B cell (primary cell): ENCODE measurements at places on chromosomes 2 and 18. TPM values are rescaled to one million over a fixed set of nuclear protein-coding genes. Genes with fewer than 3 reads are reported as not detected.

GRCh38 chr2:43538034-43538670 lies 57.7 kb downstream of the THADA start:
- no peak for DNase-seq

GRCh38 chr18:36559149-36559857 lies 261.8 kb downstream of the FHOD3 start:
- no peak for DNase-seq

DNA sequence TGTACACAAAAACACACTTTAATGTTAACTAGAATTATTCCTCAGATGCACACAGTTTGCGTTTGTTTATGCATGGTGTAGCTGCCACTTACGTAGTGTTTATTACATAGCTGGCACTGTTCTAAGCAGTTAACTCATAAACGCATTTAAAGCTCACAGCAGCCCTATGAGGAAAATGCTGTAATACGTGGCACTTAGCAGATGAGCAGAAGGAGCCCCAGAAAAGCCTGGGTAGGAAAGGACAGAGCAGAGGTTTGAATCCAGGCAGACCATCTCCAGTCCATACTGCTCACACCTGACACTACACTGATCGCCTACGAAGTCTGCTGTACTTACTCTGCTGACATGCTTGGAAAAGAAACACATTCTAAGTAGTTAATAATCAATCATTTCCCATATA lies 66.6 kb downstream of the BCL2 start:
- no peak for DNase-seq

- no peak for DNase-seq
These were observed 84.5 kb downstream of the ZCCHC2 start for GRCh38 chr18:62607302-62607701.

DNA sequence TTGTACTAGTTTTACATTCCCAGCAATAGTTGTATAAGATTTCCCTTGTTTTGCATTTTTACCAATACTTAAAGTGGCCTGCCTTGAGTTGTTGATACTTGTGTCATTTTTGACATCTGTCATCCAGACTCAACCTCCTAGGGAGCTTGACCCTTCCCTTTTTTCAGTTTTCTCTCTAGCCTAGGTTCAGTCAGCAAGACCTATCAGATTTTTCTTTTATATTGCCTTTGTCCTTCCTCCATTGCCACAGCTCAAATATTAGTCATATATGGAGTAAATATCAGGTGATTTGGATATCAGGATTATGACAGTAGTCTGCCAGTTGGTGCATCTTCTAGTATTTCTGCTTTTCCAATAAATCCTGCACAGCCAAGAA lies 13.4 kb downstream of the CENPO start:
- DNase-seq, result no peak

- DNase-seq, result no peak
These were observed 356.2 kb upstream of the SPRED2 start for GRCh38 chr2:65788556-65788955.

DNA sequence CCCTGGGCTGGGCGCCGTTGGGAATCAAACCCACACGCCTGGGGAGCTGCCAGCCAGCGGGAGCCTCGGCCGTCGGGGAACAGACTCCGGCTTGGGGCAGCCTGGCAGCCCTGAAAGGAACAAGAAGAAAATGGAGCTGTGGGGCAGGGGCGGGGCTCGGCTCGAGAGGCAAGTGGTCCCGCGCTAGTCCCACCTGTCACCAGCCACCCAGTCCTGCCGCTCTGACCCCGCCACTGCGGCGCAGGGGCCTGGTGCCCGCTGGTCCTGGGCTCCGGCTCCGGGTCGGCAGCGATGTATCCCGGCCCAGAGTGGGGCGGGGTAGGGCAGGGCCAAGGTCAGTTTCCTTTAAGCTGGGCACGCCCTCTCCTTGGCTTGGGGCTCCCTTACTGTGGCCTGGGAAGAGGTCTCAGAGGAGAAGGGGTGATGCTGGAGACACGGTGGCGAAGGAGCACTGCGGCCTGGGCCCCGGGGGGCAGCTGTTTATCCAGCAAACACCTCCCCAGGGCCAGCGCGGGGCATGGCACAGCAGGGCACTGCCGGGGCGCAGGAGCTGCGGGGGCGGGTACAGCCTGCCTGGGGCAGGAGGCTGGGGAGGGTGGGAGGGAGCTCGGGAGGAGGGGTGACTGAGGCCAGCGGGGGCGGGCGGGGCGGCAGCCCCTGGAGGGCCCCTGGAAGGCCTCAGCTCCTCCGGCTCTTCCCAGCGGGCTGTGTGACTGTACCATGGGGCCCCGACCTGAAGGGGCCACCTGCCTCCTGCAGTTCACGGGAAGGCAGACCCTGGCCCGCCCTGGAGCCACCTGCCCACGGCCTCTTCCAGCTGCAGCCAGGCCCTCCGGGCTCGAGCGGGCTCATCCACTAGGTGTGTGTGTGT lies 15.6 kb downstream of the ODC1 start:
- DNase-seq, result peak; percentile 38

DNA sequence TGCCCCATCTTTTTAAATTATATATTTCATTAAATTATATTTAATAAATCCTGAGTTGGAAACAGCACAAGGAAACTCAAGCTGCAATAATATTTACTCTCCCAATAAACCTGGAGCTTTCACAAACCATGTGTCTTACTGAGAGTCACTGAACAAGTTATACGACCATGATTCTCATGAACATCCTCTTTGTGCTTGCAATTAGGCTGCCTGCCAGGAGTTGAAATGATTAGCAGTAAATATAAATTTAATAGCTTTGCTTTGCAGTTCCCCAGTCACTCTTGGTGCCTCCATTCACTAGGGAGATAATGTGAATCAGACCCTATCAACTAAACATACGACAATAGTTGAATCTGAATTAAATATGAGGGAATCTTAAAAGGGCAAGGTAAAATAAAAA lies 905.1 kb downstream of the NRXN1 start:
- no peak for DNase-seq

- no peak for DNase-seq
These were observed 105.0 kb downstream of the COL6A3 start for GRCh38 chr2:237309011-237309410.

DNA sequence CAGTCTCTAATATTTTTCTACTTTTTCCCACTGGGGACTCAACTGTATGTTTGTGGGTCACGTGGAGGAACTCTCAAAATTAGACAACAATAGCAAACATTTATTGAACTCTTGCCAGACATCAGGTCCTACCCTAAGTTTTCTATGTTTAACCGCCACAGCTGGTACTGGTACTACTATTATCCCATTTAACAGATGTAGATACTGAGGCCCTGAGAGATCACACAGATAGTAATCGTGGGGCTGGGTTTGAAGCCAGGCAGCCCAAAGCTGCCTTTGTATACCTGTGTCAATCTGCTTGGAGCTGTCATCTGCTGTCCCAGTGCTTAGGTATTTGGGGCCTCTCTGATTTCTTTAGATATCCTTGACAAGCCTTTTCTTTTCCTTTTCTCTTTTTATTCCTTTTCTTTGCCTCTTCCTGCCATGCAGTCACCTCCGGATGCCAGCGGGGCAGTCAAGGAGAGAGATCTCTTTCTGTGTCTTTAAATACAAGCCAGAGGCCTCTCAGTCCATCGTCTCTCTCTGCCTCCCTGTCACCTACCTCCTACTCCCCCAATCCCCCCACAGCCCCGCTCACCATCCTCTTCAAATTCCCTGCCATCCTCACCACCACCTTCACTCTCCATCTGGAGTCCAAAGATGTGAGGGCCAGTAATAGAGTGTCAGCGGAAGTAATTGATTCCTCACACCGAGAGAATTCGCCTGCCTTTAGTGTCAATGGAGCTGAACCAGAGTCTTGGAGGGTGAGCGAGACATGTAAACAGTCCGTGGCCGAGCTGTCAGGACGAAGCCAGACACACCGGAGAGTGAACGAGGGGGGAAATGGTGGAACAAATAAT lies 23.4 kb downstream of the NRP2 start:
- no peak for DNase-seq

GRCh38 chr18:13681701-13682100 lies 44.7 kb downstream of the FAM210A start:
- no peak for DNase-seq

DNA sequence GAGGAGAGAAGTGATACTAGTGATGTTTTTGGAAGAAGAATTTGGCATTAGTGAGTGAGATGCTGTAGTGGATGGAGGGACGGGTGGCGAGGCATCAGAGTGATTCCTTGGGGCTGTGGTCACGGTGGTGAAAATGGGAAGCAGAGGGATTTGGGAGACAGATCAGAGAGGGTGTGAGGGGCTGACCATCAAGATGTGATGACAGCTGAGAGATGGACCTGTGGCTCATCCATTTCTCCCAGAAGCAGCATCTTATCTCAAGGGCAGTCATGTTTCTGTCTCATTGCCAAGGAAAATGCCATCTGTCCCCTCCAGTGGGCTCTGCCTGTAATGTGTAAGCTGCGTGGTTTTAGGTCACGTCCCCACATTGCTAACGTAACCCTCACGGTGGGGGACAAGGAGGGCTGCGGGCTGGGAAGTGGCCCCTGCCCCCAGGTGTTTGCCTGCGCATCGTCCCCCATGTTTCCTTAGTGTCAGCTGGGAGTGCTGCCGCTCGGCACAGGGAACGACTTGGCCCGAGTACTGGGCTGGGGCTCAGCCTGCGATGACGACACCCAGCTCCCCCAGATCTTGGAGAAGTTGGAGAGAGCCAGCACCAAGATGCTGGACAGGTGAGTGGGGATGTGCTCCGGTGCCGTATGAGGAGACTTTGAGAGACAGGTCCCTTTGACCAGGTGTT lies 91.0 kb downstream of the DGKD start:
- DNase-seq, result no peak

The PLEKHH2 gene
- polyA plus RNA-seq, result 0.19 and 0.23 TPM in 2 replicates

The CROCC2 gene
- polyA plus RNA-seq, result not detected in 2 replicates

The SLC8A1 gene
- 0.04 and 0.07 TPM in 2 replicates for polyA plus RNA-seq

The YPEL5 gene
- 426 and 556 TPM in 2 replicates for polyA plus RNA-seq

The LINC00305 gene
- not detected in 2 replicates for polyA plus RNA-seq
